Hippocampal formation (tissue), 2 donors: ENCODE measurements at places on chromosomes 6 and 20.

DNA sequence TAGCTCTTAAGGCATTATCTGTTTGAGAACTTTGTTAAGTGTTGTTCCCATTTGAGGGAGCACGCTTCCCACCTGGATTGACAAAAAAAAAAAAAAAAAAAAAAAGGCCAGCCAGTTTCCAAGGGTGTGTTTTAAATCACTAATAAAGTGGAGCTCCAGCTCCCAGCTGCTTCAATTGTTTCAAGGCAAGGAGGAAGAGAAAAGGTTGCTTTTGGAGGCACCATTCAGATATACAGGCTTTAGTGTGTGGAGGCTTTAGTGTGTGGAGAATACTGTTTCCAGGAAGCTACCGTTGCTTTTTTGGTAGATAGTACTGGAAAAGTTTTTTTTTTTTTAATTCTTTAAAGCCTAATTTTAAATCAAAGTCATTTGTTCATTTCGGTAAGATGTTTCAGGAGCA lies 17.3 kb downstream of the BMP2 start:
- no peak for DNase-seq

DNA sequence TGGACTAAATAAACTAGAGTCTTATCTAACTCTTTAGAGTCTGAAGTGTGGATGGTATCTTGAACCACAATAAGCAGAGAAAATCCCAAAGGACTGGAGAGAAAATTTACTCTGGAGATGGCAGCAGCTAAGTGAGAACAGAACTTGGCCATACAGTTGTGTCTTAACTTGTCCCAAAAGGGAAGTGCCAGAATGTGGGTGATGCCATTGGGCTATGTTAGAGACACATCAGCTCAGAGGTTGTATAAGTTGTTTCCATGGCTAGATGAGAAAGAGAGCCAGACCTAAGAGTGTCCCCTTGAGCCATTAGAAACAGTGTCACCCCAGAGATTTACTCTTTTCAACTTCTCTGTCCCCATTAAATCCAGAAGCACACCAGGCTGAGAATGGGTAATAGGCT lies 36.2 kb downstream of the FOXO3 start:
- DNase-seq: no peak

GRCh38 chr6:167214206-167214605 lies 56.4 kb upstream of the GPR31 start:
- no peak for DNase-seq

GRCh38 chr20:61760321-61760720 lies 305.4 kb downstream of the TAF4 start:
- peak; percentile 29 for DNase-seq

- no peak for DNase-seq
Measured at GRCh38 chr6:33241968-33242367, 29.7 kb downstream of the VPS52 start.

- DNase-seq: no peak
Measured at GRCh38 chr6:14360565-14360964, 243.0 kb downstream of the CD83 start.

DNA sequence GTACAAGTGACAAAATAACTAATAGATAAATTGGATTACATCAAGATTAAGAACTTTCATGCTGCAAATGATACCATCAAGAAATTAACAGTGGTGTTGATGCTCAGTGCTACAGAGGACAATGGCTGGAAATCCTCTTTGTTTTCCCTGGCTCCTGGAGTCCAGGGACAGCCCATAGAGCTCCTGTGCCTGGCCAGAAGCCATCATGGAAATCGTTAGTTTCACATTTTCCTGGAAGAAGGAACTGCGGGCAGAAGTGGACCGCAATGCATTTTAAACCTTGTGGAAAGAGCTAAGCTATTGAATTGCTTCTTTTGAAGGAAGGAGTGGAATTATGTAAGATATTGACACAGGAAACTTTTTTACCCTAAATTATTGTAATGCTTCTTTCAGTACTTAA lies 276.0 kb downstream of the GJA1 start:
- DNase-seq: no peak

DNA sequence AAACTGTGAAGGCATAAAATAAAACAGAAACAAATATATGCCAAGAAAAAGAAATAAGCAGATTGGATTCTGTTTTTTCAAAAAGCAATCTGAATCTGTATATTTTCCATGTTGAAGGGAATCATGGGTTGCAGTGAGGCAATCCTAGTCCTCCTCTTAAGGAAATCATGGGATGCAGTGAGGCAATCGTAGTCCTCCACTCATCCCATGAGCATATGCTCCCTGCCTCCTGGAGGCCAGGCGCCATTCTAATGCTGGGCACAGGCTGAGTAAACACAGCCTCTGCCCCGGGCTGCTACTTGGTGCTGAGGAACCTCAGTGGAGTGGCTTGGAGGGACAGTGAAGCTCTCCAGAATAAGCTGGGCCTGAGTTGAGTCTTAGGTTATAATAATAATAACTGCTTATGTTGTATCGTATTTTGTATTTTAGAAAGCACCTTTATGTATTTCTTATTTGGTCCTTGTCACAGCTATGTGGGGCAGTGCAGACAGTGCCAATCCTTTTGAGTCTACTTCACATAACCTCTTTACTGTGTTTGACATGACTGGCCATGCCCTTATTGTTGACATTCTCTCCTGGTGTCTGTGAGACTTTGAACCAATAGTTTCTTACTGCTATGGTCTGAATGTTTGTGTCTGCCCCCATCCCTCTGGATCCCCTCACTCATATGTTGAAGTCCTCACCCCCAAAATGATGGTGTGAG lies 56.6 kb upstream of the CITED2 start:
- DNase-seq: no peak

DNA sequence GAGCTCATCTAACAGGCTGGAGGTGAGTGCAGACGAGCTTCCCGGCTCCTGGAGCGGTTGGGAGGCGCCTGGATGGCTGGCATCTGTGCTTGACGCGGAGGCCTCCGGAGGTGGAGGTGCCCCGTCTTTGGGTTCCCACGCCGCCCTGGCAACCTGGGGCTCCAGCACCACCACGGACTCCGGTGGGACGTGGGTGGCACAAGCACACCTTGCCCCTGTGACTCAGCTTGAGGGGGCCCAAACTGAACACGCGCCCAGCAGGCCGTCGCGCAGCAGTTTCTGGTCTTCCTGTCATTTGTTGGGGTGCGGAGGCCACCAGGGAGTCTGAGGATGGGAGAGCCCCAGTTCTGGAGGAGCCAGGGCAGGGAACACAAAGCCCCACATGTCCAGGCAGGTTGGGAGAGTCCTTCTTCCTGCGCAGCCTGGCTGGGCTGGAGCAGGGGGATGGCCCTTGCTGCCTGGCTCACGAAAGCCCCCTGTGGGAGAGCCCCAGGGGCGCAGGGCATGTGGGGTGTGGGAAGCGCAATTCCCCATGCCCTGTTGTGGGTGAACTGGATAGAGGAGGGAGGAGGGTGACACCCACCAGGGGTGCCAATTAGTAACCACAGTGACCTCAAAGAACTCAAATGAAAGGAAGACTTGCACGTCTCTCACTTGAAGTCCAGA lies 1378.6 kb upstream of the DEFB115 start:
- no peak for DNase-seq

DNA sequence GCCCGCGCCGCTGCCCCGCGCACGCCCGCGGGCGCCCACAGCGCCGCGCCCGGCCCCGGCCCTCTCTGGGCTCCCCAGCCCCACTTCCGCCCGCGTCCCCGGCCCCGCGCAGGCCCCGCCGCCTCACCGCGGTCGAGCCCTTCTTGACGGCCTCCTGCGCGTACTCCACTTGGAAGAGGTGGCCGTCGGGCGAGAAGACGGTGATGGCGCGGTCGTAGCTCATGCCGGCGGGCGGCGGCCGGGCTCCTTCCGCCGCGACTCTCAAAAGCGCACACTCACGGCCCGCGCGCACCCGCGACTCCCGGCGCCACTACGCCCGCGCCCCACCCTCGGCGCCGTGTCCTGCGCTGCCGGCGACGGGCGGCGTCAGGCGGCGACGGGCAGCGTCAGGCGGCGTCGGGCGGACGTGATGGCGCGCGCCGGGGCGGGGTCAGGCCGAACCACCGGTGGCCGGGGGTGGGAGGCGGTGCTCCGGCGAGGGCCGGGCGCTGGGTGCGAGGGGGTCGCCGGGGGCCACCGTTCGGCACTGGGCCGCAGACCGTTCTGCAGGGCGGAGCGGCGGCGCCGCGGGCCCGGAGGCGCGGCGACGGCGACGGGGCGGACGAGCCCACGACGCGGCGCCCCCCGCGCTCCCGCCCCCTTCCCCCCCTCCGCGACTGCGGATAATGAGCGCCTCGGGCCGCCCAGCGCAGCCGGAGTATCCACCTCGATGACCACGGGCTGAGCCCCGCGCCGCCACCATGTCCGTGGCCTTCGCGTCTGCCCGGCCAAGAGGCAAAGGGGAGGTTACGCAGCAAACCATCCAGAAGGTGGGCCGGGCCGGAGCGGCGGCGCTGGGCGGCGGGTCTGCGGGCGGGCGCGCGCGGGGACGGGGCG lies at the start of the genes PSMA7 and SS18L1:
TSS of gene PSMA7 (minus strand) at position 314 of the 876 bp plus-strand sequence. CDS start at position 223, 91 bp downstream.
TSS of gene SS18L1 (plus strand) at position 689 of the 876 bp plus-strand sequence. CDS start at position 741, 52 bp downstream.
- peak; percentile 80 for DNase-seq

- no peak for DNase-seq
Measured at GRCh38 chr6:7996538-7997111, 67.6 kb downstream of the BLOC1S5 start.

GRCh38 chr6:16343593-16343992 lies 105.2 kb downstream of the GMPR start:
- DNase-seq: no peak

DNA sequence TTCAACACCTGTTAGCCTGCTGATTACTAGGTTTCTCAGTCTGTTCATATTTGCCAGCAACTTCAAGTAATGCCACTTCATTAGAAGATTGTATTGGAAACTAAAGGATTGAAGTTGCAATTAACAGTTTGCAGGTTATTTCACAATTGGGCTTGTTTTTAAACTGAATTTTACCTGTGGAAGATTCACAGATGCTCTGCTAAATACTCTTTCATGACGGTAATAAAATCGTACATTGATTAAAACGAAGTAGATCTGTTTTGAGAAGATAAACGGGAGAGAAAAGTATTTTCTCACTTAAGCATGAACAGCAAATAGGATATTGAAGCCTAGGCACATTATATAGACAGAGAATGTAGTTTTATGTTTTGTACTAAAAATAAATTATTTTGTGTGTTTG lies 1.6 kb downstream of the RNF182 start:
- no peak for DNase-seq

DNA sequence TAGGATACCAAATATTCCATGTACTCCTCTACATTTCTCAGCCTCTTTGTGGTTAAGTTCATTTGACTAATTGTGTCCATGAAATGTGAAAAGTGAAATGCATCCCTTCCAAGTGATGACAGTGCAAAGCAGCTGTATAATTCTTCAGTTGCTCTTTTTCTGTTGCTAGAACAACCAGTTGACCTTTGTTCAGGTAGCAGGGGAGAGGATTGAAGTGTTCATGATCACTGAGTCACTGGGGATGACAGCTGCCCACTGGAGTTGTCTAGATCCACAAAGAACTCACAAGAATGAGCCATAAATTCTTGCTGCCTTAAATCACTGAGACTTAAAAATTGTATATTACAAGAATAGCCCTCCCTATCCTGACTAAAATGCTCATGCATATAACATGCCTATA lies 254.6 kb downstream of the EPHA7 start:
- no peak for DNase-seq

DNA sequence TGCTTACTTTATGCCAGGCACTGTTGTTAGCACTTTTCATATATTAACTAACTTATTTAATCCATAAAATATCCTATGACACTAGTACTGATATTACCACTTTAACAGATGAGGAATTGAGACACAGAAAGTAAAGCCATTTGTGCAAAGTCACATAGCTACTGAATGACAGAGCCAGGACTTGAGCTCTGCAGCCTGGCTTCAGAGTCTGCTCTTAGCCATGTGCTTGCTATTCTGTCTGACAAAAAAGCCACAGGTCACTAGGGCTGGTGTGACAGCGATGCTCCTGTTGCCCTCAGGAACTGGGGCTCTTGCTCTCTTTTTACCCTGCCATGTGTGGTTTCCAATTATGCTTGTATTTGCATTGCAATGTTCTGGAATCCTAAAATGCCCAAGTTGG lies 44.7 kb upstream of the RNF8 start:
- DNase-seq: no peak

- DNase-seq: no peak
Measured at GRCh38 chr6:133230052-133230451, 11.1 kb upstream of the EYA4 start.

- DNase-seq: no peak
Measured at GRCh38 chr6:129104560-129104959, 221.6 kb downstream of the LAMA2 start.

- no peak for DNase-seq
Measured at GRCh38 chr6:116364321-116364720, 6.4 kb upstream of the DSE start.

GRCh38 chr6:157669747-157670216 lies 153.3 kb upstream of the SNX9 start:
- DNase-seq: peak; percentile 17

GRCh38 chr6:133989525-133989924 lies 36.5 kb downstream of the TBPL1 start:
- no peak for DNase-seq

DNA sequence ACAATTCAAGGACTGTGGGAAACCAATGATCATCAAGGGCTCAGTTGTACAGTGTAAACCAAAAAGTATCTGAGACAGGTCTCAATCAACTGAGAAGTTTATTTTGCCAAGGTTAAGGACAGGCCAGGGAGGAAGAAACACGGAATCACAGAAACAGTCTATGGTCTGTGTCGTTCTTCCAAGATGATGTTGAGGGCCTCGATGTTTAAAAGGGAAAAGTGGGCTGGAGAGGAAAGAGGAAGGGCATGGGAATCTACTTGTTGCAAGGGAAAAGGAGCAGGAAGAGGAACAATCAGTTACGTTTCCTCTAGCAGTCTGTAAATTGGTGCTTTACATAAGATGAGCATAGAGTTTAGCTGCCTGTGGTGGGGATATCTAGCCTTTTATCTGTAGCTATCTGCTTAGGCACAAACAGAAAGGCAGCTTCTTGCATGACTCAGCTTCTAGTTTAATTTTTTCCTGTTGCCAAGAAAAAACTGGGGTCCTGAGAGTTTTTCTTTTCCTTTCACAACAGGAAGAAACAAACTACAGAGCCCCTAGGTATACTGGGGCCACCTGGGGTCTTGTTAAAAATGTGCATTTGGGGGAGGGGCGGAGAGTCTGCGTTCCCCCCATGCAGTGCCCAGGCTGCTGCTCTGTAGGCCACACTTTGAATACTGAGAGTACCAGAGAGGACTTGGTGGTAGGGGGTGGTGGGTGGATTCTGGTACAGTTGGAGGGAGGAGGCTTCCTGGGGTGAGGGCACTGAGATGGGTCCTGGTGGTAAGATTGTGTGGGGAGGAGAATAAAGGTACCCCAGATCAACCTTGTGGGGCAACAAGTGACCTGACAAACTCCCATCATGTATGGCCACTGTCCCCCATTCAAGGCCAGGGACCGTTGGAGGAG lies 35.3 kb upstream of the EZR start:
- no peak for DNase-seq

GRCh38 chr6:45350186-45350710 lies 22.1 kb downstream of the RUNX2 start:
- DNase-seq: no peak

DNA sequence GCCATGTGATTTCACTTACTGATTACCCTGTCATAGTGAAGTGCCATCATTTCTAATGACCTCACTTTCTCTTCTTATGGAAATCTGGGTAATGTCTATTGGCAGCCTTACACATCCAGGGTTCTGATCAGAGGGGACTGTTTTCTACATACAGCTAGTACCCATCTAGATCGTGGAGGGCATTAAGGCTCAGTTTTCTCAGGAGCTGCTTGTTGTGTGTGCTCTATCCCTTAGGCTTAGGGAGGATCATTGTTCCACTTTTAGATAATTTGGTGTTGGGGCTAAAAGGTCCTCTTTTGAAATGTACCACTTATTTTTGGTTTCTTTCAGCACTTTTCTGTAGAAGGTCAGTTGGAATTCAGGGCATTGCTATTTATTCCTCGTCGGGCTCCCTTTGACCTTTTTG lies 3.8 kb downstream of the HSP90AB1 start:
- DNase-seq: no peak

GRCh38 chr6:157885211-157885788 lies 62.3 kb downstream of the SNX9 start:
- DNase-seq: no peak
